ENCODE measurements at places on chromosomes 7 and 10.

GRCh38 chr10:71766717-71767419, 6.5 kb downstream of the VSIR start:
- DNase-seq: peak; percentile 18

DNA sequence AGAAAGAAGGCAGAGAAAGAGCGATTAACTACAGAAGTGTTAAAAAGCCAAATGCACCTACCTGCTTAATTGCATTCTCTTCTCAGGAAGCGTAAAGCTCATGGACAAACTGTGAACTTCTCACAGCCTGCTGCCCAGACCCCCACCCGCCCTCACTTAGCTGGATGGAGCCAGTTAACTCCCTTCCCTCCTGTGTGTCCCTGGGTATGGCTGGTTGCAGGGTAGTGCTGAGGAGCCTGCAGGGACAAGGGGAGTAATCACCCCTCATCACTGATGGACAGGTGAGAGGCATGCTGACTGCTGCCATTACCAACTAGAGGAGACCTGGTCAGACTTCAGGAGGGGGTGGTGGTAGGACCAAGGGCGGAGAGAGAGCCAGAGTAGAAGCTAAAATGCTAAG, 37.5 kb downstream of the ENO4 start:
- DNase-seq: no peak

DNA sequence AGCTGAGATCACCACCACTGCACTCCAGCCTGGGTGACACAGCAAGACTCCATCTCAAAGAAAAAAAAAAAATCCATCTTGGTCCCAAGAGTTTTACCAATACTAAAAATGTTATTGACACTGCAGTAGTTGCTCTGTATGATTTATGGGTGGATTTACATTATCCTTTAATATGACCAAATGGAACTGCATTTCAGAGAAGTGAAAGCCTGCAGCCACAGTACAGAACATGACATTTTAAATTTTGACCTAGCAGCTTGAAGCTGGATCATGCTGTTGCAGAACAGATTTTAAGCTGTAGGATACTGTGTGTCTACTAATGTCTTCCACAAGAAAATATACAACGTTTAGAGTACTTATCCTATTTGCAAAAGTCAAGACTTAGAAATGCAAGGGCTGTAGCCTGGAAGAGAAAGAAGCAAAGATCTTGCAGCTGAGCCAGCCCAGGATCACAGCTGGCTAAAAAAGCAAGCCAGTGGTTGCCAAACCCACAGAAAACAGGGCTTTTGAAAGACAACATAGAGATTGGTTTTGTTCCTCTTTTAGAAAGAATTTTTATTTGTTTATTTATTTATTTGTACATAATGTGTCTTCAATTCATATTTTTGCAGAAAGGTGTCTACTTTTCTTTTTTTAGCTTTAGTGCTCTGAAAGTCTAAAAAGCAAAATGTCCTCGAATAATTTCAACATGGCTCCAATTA, 55.2 kb upstream of the WNT16 start:
- DNase-seq: no peak

GRCh38 chr10:131155876-131156230, 155.7 kb downstream of the TCERG1L start:
- no peak for DNase-seq

GRCh38 chr10:60964257-60965235, 20.6 kb upstream of the RHOBTB1 start:
- DNase-seq: peak; percentile 43

GRCh38 chr7:39703144-39703543, 79.8 kb downstream of the RALA start:
- no peak for DNase-seq

GRCh38 chr7:17623546-17624185, 316.6 kb downstream of the SNX13 start:
- DNase-seq: no peak

DNA sequence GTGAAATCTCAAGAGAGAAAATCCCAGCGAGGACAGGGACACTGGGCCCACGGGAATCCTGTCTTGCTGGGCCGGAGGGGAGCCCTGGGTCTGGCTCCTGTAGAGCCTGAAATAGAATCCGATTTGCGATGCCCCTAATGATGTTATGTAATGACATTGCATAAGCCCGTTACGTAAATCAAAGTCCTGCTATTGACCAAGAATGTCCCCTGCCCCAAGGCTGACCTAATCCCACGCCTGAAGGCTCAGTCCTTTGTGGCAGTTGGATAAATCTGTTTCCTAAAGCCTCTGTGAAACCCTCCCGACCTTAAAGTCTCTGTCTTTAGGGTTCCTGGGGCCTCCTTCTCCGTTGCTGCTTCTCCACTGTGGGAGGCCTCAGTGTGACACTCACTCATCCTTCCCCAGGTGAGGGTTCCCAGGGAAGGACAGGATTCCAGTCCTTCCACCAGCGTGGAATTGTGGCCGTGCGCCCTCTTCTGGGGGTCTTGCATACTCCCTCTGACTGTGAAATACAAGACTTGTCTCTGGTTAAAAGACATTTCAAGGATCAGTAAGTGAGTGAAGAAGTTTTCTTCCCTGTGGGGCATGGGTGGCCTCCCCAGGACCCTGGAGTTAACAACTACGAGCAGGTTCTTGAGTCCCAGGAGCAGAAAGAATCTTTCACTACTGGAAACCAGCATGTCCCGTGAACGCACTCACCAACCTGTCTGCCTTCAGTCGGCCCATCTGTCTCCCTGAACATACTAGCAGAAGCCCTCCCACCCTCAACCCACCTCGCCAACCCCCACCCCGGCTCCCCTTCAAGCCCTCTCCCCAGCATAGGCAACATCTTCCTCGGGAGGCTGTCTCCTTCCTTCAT, 19.8 kb downstream of the ZNF467 start:
- no peak for DNase-seq

GRCh38 chr10:78255796-78256638, 222.4 kb downstream of the RPS24 start:
- no peak for DNase-seq

- DNase-seq: no peak
Measured at GRCh38 chr10:120508393-120508792, 51.4 kb downstream of the PLPP4 start.

- no peak for DNase-seq
Measured at GRCh38 chr10:34710391-34710751, 104.7 kb downstream of the PARD3 start.

- no peak for DNase-seq
Measured at GRCh38 chr10:3110782-3111620, 43.7 kb downstream of the PFKP start.

DNA sequence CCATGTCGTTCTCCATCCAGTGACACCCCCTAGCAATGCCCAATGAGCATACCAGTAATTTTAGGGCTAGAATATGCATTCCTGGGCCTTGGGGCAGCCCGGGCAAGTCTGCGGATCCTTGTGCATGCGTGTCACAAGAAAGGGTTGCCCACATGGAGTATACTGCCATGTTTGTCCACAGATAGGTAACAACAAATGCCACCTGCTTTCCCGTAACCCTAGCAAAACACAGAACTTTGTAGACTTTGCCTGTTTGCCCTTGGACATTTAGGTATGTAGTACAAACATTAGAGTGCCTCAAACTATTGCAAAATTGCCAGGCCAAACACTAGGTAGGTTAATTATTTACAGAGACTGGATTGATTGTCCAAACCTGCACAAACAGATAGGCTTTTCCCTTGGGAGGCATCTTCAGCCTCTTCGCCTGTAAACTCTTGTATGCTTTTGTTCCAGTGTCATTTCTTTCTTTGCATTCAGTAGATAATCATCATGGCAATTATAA, 117.0 kb downstream of the ADCY1 start:
- DNase-seq: no peak

All from NCI-H1417 (cell line).